ENCODE measurements at places on chromosomes 2 and 18.
A peak's percentile ranks its signal among the peaks of the same experiment; 100 is the strongest.

- no peak for DNase-seq
Observed at GRCh38 chr2:143877876-143878530, 641.9 kb downstream of the ZEB2 start.

DNA sequence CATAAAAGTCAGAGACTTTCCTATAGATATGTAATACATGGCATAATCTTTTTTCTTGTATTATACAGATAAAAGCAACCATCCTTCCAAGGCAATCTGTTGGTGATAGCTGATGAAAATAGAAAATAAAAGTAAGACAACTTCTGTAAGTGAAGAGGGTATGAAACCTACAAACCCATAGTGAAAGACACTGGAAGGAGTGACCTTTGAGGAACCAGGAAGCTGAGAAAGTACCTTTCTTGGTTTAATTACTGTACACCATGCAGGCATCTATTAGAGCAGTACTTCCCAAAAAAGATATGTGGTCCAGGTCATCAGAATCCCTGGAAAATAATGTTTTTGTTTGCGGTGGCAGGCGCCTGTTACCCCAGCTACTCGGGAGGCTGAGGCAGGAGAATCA, 906.6 kb upstream of the KLHL29 start:
- no peak for DNase-seq

DNA sequence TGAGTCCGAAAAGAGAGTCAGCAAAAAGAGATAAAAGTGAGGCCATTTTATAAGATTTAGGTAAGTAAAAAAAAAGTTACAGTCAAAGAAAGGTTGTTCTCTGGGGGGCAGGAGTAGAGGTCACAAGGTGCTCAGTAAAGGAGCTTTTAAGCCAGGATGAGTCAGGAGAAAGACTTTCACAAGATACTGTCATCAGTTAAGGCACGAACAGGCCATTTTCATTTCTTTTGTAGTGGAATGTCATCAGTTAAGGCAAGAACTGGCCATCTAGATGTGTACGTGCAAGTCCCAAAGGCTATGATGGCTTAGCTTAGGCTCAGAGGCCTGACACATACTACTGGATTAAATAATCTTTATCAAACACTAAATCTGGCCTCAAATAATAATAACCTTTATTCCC, 1207.3 kb upstream of the FAM98A start:
- DNase-seq, result no peak

DNA sequence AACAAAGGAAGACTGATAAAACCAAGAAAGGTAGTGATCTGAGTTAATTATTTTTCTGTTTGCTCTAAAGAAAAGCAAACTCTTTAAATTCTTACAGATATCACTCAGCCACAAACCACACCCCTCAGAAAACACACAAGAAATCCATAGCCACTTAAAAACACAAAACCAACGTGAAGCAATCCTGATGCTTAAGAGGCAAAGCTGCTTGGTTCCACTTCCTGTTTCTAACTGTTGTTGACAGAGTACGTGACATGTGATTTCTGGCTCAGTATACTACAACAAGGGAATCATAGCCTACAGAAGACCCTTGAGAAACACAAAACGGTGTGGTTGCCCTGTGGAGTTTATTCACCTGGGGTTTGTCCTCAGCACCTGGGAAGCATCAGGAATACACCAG, 240.9 kb upstream of the APCDD1 start:
- no peak for DNase-seq

DNA sequence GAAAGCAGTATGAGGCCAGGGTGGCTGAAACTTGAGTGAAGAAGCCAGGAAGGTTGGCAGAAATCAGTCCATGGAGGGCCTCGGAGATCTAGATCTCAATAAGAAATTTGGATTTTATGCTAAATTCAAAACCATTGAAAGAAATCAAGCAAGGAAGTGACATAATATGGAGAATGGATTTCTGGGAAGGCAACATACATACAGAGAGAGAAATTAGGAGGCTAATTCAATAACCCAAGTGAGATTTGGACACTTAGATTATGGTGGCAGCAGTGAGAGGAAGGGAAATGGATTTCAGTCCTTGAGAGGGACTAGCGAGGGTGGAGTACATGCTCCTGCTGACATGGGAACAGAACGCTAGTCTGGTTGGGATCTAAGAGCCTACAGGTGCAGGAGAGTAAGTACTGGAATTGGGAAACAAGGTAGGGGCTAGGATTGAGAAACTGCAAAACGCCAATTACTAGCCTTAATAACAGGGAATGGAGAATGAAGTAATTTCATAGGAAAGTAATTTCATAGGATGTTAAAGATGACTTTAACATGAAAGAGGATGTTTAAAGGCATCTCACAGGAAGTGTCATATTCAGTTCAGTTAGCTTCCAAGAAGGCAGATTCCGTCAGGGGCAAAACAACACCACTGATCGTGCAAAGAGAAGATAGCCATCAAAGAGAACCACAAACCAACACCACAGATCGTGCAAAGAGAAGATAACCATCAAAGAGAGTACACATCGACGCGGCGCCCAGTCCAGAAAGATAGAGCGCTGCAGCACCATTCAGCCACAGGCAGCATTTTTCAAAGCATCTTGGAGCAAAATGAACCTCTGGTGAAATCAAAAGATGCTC, 27.2 kb downstream of the CDKL4 start:
- DNase-seq, result peak; percentile 30

GRCh38 chr18:11251891-11252270, 102.5 kb upstream of the PIEZO2 start:
- DNase-seq, result no peak

DNA sequence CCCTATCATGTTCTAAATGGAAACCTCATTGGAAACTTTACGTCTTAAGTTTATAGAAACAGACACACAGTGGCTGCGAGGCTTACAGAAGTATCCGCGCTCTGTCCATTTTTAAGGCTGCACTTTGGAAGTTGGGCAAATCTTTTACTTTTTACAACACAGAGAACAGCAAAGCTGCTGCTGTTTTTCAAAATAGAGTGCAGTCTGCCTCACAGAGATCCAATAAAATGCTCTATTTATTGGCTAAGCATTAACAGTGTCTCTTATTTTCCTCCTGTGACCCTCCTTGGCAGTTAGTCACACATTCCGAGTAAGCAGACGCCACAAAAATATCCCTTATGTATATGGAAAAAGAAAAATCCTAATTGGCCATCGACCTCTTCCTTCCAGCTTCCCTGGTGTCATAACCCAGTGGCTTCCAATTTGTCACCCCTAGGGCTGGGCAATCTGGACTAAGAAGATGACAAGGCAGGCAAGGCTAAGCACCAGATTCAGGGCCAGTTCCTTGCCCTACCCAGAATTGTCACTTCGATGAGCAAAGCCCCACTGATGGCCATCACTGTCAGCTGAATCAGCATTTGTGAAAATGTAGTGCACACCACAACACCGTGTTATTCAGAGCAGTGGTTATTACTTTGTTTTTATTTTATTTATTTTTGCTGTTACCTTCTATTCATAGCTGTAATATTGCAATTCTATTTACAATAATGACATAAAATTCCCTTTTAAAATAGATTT, 47.7 kb upstream of the MEIS1 start:
- DNase-seq, result no peak

- no peak for DNase-seq
Observed at GRCh38 chr2:196956069-196956468, 29.6 kb upstream of the PGAP1 start.

DNA sequence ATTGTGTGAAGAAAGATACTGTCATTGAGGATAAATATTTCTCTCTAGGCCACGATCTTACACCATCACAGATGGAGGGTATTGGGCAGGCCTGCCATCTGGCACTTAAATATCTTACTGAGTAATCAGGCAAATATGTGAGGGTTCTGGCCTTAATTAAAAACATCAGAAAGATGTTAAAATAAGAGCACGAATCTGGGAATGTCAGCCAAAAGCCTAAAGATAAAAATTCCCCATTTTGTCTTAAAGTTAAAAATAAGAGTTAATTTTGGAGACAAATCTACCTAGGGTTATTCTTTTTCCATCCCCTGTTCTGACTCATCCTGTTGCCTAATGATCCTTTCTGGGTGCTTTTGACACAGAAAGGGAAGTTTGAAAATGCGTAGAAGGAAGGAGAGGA, 121.0 kb downstream of the SUCLG1 start:
- DNase-seq, result no peak

DNA sequence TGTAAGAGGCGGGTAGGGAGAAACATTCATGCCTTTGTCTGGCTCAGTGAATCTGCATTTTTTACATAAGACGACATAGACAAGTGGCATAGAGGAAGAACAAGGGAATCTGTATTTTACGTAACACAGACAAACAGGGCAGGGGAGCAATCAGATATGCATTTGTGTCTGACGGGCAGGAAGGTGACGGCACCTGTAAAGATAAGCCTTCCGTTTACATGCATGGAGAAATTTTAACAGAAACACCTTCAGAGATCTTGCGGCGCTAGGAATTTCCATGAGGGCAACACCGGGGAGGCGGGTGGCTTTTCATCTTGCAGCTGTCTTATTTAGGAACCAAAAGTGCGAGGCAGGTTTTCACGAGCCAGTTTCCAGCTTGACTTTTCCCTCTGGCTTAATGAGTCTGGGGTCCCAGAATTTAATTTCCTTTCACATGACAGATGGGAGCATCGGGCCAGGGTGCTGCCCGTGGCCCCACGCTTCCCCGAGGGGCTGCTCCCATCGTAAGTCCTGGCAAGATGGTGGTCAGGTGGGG, 42.6 kb downstream of the RTP5 start:
- DNase-seq, result no peak

- no peak for DNase-seq
Observed at GRCh38 chr2:230947908-230948365, 22.9 kb upstream of the GPR55 start.

DNA sequence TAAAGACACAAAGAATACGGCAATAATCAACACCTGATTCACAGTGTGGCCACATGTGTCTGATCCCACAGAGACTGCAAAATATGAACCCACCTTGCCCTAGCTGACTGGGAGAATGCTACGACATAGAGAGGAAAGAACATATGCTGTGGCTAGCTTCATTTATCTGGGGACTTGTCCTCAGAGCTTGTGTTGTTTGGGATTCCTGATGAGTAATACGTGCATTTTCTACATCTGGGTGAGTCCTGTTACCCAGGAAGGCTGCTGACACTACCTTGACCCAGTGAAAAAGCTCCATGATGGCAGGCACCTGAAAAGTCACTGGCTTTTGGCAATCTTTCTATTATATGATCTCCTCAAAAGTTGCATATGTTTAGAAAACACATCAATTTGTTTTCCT, 427.7 kb upstream of the LYPD1 start:
- DNase-seq, result no peak

DNA sequence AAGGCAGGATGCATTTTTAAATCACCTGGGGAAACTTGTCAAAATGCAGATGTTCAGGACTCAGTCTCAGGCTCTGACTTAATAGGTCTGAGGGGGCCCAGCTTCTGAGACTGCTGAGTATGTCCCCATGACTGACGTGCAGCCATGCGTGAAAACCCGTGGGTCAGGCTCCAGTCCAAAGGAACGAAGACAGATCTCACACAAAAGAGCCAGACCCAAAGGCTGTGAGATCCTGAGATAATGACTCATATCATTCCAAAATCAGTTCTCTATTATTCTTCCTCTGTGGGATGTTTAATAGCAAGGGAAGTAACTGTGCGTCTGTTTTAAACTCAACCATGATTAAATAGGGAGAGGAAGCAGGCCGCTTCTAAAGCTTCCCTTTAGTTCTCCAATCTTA, 107.4 kb upstream of the ACAA2 start:
- DNase-seq, result no peak

DNA sequence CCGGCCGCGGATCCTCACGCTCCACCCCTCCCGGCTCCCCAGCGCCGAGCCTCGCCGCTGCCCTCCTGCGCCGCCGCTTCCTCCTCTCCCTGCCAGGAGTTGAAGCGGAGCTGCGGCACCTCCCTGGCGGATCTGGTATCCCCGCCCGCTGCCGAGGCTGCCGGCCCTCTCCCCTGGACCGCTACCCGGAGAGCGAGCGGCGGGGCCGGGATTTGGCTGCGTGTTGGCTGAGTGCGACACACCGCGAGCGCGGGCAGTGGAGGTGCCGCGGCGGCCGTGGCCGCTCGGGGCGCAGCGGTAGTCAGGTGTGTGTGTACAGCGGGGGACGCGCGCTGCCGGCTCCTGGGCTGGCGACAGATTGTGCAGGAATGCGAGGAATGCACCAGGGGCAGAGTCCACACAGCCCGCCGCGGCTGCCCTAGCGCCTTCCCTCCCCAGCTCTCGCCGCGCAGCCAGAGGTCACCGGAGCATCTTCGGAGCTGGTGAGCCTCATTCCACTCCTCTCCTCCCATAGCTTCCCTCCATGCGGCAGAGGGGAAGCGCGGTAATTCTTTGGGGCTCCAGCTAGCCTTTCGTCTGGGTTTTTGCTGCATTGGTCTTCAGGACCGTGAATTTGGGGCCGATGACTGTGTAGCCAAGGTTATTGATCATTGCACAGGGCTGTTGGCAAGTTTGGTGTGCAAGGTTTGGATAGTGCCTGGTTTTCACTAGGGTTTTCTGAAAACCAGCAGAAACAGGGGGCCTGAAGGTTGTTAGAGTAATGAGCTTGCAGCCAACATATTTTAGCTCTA, 1.3 kb downstream of the PKP4 start:
- DNase-seq, result peak; percentile 63

GRCh38 chr18:45894818-45895217, 69.3 kb downstream of the SIGLEC15 start:
- DNase-seq, result no peak

DNA sequence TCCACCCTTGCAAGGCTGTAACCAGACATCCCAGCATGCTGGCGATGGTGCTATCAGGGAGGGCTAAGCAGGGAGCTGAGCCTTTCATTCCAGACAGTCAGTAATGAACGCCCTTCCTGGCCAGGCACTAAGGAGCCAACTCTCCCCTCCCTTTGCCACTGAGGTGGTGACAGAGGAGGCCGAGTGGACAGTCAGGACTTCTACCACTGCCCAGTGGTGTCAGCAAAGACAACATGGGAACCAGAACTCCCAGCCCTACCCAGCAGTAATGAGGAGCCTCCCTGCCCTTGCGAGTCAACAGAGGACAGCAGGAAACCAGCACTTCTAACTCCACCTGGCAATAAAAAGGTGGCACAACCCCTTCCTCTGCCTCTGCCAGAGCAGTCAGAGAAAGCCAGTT, 68.6 kb downstream of the ZAP70 start:
- no peak for DNase-seq

- no peak for DNase-seq
Observed at GRCh38 chr2:239008004-239008403, 160.1 kb downstream of the TWIST2 start.

- no peak for DNase-seq
Observed at GRCh38 chr2:159073256-159073655, 104.8 kb downstream of the TANC1 start.

DNA sequence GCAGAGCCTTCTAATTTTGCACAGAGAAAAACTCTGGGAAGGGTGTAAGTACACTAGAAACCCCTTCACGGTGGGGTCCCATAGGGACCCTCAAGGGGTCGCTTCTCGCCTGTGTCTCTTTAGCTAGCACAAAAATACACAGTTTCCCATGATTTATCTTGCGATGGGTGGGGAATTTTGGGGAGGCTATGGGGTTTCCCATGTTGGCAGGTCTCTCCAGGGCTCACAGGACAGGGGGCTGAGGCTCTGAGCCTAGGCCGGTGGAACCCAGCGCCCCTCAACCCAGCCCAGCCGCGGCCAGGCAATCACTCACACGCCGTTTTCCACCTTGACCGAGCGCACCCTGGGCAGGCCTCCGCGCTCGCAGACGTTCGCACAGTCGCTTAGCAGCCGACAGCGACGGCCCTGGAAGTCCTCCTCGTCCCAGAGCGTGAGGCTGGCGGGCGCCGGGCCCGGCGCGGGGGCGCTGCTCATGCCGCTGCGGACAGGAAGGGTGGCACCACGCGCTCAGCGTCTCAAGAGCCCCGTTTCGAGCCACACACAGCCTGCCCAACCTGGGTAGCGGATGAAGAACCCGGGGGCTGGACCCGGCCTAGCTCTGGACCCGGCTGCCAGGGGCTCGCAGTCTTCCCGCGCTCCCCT, 398 bp downstream of the CRYBA2 start:
- DNase-seq, result no peak
